ENCODE measurements at places on chromosomes 3 and 15. TPM values are rescaled to one million over a fixed set of nuclear protein-coding genes. Genes with fewer than 3 reads are reported as not detected.

DNAJC19 gene
- 85.7 TPM for total RNA-seq

IMPG2 gene
- total RNA-seq, result 0.20 TPM

IRAK2 gene
- total RNA-seq, result 1.6 TPM

CXCR6 gene
- total RNA-seq, result 1.4 TPM

WDR49 gene
- 1.9 TPM for total RNA-seq

SPSB4 gene
- total RNA-seq, result 3.7 TPM

B3GNT5 gene
- total RNA-seq, result 9.1 TPM

NEK10 gene
- 22.5 TPM for total RNA-seq

GOLGA8Q gene
- not detected for total RNA-seq

DMXL2 gene
- 7.7 TPM for total RNA-seq

IL5RA gene
- 0.40 TPM for total RNA-seq

CD80 gene
- total RNA-seq, result not detected

LRRN1 gene
- total RNA-seq, result not detected

LYSMD4 gene
- total RNA-seq, result 8.3 TPM

SAMD7 gene
- not detected for total RNA-seq

ERICH6 gene
- total RNA-seq, result not detected

MUC20 gene
- 2.0 TPM for total RNA-seq

ACP3 gene
- 6.2 TPM for total RNA-seq

GUCA1C gene
- total RNA-seq, result 8.9 TPM

TRPM1 gene
- total RNA-seq, result not detected

CYP8B1 gene
- total RNA-seq, result 0.14 TPM

DGKG gene
- 55.2 TPM for total RNA-seq

OIP5 gene
- 0.44 TPM for total RNA-seq

FAM227B gene
- total RNA-seq, result 11.3 TPM

PARP9 gene
- 14.9 TPM for total RNA-seq

FEZF2 gene
- not detected for total RNA-seq

SMCO1 gene
- total RNA-seq, result 58.7 TPM

GPR176 gene
- 4.2 TPM for total RNA-seq

CDAN1 gene
- total RNA-seq, result 4.4 TPM

QTRT2 gene
- total RNA-seq, result 4.9 TPM

SNTN gene
- not detected for total RNA-seq

CCDC54 gene
- not detected for total RNA-seq

NPAP1 gene
- total RNA-seq, result not detected

RPUSD3 gene
- total RNA-seq, result 27.4 TPM

OR5K2 gene
- total RNA-seq, result not detected

SPTBN5 gene
- 0.31 TPM for total RNA-seq

LRRC3B gene
- 0.32 TPM for total RNA-seq

MEX3B gene
- total RNA-seq, result 4.2 TPM

TGFBR2 gene
- total RNA-seq, result 170 TPM

ST3GAL6 gene
- total RNA-seq, result 64.5 TPM

CNOT10 gene
- total RNA-seq, result 23.3 TPM

IQCF5 gene
- total RNA-seq, result not detected

TMEM207 gene
- not detected for total RNA-seq

MESP1 gene
- 6.9 TPM for total RNA-seq

RBPMS2 gene
- 189 TPM for total RNA-seq

SMAD3 gene
- total RNA-seq, result 29.6 TPM

ZNF710 gene
- 22.4 TPM for total RNA-seq

LSAMP gene
- total RNA-seq, result 18.2 TPM

DAZL gene
- total RNA-seq, result not detected

MED12L gene
- total RNA-seq, result 0.13 TPM

DOCK3 gene
- total RNA-seq, result 2.9 TPM

SLCO2A1 gene
- 15.8 TPM for total RNA-seq

RTP3 gene
- total RNA-seq, result not detected

CDHR4 gene
- not detected for total RNA-seq

STXBP5L gene
- not detected for total RNA-seq

ANKRD63 gene
- total RNA-seq, result 0.47 TPM

SLC28A2 gene
- not detected for total RNA-seq
